GDM1 (cell line): ENCODE measurements at places on chromosomes 6 and 20.

DNA sequence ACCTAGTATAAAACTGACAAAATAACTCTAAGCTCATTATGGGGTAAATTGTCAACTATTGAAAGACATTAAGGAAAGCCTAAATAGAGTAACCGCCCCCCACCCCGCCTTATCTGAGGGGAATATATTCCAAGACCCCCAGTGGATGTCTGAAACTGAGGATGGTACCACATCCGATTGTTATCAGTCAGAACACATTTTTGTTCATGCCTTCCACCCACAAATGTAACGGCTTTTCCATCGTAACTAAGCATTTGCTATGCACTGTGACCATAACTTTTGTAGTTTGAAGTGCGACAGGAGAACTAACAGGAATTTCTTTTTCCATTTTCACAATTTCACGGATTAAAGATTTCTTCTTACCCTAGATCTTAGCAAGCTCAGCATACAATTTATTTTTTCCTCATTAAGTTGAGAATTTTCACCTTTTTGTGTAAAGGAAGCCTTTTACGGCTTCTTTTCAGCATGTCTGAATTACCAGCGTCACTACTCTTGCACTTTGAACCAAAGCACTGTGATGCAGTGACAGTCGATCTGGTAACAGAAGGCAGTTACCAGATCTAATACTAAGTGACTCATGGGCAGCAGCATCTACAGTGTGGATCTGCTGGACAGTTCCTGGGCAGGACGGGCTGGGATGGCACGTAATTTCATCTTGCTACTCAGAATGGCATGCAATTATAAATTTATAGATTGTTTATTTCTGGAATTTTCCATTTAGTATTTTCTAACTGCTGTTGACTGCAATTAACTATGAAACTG lies 11.8 kb downstream of the CFAP61 start:
- DNase-seq: no peak

GRCh38 chr6:53986721-53987521 lies 124.3 kb upstream of the MLIP start:
- no peak for DNase-seq

DNA sequence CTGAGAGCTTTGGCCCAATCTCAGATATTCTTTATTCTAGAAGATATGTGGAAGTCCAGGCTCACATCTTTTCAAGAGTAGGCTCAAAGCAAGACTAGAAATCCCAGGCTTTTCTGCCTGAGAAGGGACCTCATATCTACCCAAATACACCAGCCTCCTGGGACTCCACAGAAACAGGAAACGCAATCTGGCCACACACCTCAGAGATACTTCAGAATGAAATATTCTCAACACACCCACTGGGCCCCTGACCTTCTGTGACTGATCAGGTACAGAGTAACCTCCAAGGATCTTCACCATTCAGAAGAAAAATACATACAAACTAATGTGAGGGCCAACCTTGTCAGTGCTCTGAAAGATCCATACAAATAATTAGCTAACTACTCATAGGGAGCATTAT lies 183.2 kb downstream of the HIVEP2 start:
- DNase-seq: no peak

DNA sequence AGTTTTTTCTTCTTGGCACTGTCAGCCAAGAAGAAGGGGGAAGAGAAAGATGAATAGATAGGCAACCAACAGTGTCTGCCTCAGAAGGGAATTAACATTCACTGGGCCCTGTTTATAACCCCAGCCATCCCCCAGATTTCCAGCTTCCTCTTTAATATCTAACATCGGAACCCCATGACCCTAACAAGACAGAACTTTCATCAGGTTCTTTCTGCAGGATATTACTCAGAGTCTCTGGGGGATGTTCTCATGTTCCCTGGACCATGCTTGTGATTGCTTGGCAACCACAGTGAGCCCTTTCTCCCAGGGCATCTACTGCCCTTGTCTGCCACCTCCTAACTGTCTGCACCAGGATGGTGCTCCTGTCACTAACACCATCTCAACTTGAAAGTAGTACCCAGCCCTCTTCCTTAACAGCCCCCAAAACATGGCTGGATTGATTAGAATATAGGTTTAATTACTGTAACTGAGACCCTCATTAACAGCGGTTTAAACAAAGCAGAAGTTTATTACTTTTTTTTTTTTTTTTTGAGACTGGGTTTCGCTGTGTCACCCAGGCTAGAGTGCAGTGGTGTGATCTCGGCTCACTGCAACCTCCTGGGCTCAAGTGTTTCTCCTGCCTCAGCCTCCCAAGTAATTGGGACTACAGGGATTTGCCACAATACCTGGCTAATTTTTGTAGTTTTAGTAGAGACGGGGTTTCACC lies 12.0 kb upstream of the PTPN1 start:
- no peak for DNase-seq

- DNase-seq: peak; percentile 17
These were observed 8.2 kb upstream of the BAG2 start for GRCh38 chr6:57163956-57164355.
